SIG-M5 (cell line): ENCODE measurements at places on chromosomes 5 and 9.

DNA sequence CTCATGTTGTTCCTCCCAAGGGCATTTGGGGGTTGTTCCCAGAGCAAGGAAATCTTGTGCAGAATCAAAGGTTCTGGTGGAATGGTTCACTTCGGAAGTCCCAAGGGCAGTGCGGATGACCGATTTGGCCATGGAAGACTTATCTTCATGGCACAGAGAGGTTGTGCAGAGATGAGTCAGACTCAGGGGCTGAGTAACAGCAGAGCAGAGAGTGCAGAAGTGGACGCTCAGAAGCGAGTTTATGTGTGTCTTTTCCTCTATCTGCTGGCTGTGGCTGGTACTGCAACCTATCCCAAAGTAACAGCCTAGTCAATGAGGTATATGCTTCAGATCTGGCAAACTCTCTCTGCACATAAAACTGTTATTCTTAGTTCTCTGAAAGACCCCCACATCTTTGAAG is 118.1 kb downstream of the DPYSL3 start:
- no peak for DNase-seq

GRCh38 chr5:124264499-124264898 is 481.9 kb downstream of the ZNF608 start:
- DNase-seq: no peak

GRCh38 chr5:149865746-149866145 is 78.8 kb downstream of the PDE6A start:
- no peak for DNase-seq

DNA sequence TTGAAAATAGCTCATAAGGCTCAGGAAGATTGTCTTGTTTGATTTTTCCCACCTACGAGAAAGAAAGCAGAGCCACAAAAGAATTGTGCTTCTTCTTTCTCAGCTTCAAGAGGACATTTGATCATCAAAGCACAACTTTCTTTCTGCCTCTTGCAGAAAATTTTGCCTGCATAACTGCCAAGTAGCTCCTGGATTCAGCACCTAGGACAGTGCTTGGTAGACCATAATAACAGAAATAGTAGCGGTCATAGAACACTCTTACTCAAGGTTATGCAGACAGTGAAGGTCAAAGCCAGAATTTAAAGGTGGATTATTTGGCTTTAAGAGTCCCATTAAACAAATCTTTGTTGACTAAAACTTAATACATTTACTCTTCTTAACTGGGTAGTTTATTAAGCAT is 594.7 kb upstream of the CCNG1 start:
- no peak for DNase-seq

DNA sequence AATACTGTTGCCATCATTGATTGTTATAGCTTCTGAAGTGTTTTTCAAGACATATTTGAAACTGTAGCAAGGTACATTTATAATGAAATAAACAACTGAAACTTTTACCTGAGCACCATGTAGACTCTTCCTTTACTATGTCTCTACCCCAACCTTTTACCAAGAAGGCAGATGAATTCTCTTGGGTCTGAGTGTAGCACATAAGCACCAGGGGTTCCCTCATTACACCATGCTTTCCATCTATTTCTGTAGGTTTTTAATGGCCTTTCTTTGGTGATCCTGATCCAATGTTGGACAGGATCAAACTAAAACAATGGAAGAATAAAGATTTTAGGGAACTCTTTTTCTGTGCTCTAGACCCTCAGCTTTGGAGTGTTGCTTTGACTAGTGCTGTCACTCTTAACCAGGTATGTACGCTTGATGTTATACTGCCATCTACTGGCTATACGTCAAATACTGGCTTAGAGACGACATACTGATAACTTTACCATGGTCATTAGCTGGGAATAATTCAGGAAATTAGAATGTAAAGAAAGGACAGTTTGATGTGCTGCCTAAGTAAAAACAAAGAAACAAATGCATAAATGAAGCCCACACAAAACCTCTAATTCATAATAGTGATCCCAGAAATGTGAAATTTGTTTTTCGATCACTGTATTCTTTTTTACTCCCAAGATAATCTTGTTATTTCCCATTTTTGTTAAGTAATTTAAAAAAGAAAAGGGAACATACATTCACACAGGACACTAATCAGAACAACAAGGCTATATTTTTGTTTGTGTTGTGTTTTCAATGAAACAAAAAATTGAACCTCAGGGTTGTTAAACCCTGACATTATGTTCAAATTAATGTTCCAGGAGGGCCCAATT is 30.7 kb downstream of the IFNW1 start:
- no peak for DNase-seq

DNA sequence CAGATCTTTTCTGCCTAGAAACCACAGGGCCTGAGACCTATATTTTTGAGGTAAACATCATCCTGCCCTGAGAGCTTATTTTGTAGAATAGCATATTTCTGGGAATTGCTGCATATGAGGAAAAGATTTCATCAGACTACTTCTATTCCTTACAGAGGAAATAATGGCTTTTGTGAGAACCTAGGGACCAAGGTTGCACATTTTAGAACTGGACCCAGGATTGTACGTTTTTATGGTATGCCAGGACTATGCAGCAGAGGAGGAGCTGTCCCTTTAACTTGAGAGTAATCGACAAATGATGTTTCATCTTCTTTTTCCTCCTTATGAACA is 2.2 kb upstream of the ALDH1A1 start:
- no peak for DNase-seq

DNA sequence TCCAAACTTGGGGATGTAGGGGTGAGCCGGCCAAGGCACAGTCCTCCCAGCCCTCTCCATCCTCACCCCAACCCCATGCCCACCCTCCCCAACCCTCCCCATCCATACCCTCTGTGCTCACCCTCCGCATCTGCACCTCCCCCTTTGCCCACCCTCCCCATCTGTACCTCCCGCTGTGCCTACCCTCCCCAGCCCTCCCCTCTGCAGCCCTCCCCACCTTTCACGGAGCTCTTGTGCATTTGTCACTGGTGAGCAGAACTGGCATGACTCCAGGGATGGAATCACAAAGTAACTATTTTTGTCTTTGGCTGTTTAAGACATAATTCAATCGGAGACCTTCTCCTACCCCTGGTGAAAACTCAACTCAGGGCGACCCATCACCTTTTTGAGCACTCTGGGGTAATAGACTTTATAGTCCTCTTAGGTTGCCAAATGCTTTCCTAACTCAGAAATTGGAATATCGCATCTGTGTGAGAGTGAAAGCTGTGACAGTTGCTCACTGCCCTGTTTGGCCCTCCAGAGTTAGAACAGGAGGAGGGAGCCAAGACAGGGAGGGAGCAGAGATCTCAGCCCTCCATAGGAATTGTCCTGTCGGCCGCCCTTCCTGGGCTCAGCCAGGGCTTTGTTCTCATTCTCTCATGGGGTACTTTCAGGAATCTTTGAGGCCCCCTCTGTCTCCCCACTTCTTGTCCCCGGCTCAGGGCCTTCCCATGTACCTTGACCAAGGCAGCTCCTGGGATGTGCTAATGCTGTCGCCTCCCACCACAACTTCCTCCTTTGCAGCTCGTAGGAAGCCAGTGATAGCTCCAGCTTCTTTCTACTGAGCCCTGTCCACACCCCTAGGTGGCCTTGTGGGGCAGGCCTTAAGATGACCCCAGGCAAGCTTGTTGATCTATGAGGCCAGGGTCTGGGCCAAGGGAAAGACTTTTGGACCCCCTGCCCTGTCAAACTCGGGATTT is 36.2 kb downstream of the OTULIN start:
- no peak for DNase-seq

DNA sequence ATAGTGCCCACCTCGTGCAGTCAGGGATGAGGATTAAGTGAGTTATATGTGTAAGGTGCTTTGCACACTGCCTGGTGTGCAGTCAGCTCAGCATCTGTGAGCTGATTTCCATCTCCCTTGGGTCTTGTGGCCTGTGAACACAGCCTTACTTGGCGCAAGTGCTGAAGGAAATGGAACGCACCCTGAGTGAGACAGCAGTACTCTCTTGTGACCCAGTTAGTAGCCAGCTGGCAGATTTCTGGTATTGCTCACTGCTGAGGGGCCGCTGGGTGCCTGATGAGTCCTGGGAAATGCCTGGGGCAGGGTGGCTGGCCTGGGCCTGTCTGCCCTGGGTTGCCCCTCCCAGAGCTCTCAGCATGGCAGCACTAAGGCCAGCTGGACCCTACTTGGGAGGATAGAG is 90.9 kb upstream of the BOD1 start:
- DNase-seq: no peak
